ENCODE measurements at places on chromosomes 7 and 10. TPM values are rescaled to one million over a fixed set of nuclear protein-coding genes. Genes with fewer than 3 reads are reported as not detected.
A peak's percentile ranks its signal among the peaks of the same experiment; 100 is the strongest.

DNA sequence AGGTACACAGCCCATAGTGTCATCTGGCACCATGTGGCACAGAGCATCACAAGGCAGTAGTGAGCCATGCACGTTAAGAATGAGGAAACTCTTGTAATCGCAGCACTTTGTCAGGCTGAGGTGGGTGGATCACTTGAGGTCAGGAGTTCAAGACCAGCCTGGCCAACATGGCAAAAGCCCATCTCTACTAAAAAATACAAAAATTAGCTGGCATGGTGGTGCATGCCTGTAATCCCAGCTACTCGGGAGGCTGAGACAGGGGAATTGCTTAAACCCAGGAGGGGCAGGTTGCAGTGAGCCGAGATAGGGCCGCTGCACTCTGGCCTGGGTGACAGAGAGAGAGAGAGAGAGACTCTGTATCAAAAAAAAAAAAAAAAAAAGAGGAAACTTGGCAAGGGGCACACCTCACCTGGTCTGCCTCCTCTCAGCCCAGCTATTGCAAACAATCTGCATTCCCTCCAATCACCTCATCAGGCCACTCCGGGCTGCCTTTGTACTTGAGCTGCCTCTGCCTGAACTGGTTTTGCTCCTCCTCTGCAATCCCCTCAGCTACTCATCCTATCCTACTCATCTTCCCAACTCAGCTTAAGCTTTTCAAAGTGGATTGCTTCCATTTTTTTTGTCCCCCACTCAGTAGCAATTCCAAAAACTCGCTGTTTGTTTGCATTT is 46.0 kb upstream of the OPTN start:
- no peaks in the 10 kb centered on the region for H3K4me1 ChIP-seq
- H3K27ac ChIP-seq, result no peak overlapping the region
- H3K27me3 ChIP-seq, result peaks cover 27% of the 10 kb centered on the region
- no peak for DNase-seq

Gene PON3
- not detected for total RNA-seq

GRCh38 chr7:97011536-97012364 is 6.4 kb downstream of the DLX6 start:
- no peak overlapping the region for H3K4me3 ChIP-seq
- peak overlapping the region; percentile 60 for H3K27ac ChIP-seq
- no peak for DNase-seq
- peaks cover 95% of the 10 kb centered on the region for H3K27me3 ChIP-seq

Gene CYP3A7
- not detected for total RNA-seq

Gene LMOD2
- not detected for total RNA-seq

DNA sequence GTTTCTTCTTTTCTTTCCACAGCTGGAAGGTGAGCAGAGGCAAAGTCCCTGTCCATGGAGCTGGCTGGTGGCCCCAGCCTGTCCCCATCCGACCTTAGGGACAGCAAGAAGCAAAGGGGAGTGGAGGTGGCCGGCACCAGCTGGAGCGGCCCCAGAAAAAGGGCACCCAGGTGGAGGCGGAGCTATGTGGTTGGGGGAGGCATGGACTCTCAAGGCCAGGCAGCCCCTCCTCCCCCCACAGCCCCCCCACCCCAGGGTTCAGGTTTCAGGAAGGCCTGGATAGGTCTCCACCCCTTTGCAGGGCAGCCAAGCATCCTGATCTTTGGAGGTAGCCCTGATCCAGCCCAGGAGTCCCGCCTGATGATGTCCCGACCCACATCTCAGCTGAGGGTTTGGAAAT is at the start of gene SSC4D:
Gene SSC4D (minus strand): TSS at position 161 of the 400 bp plus-strand sequence. CDS start 5,258 bp downstream, outside the sequence.
- H3K27ac ChIP-seq, result no peak within 1 kb of the TSS
- H3K27me3 ChIP-seq, result no peaks in the 10 kb centered on the region
- H3K4me1 ChIP-seq, result peaks cover 4% of the 10 kb centered on the region
- no peaks in the 10 kb centered on the region for H3K36me3 ChIP-seq

DNA sequence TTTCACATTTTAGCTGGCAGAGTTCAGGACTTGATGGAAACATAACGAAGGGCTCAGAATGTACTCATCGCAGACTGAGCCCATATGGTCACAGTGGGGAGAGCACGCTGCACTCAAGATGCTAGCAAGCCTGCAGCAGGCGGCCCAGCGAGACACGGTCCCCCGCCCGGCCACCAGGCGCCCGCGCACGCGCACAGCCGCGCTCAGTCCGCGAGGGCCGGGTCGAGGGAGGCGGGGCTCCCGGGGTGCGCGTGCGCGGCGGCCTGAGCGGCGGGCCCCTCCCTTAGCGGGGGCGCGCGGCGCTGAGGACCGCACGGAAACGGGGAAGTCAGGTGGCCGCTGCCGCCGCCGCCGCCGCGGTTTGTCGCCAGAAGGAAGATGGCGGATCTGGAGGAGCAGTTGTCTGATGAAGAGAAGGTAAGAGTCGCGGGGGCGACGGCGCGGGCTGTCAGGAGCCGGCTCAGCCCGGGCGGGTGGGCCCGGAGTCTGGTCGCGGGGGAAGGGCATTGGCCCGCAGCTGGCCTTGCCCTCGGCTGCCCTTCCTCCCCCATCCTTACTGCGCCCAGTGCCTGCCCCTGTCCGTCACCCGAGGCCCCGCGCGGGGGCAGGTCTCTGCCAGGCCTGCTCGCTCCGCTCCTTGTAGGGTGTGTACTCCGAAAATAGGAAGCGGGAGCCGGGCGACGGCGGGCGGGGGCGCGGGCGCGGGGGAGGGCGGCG is at the start of gene CAPZA2:
Gene CAPZA2 (plus strand): TSS at position 354 of the 717 bp plus-strand sequence. CDS start 25 bp downstream, at position 379.
- peak; percentile 98 for DNase-seq
- peaks cover 6% of the 10 kb centered on the region for H3K36me3 ChIP-seq
- H3K27me3 ChIP-seq, result peaks cover 4% of the 10 kb centered on the region
- peaks cover 41% of the 10 kb centered on the region for H3K4me1 ChIP-seq
- H3K27ac ChIP-seq, result peak within 1 kb of the TSS; percentile 100

Gene PNLIPRP3
- not detected for total RNA-seq

- no peak overlapping the region for H3K4me3 ChIP-seq
- no peak overlapping the region for H3K27ac ChIP-seq
- no peaks in the 10 kb centered on the region for H3K36me3 ChIP-seq
- H3K4me1 ChIP-seq, result peaks cover 38% of the 10 kb centered on the region
These were observed 3.3 kb upstream of the CDCA7L start for GRCh38 chr7:21948887-21949540.

- H3K4me1 ChIP-seq, result peaks cover 30% of the 10 kb centered on the region
- H3K27me3 ChIP-seq, result no peaks in the 10 kb centered on the region
- peaks cover 7% of the 10 kb centered on the region for H3K36me3 ChIP-seq
- no peak overlapping the region for H3K27ac ChIP-seq
These were observed 46.3 kb downstream of the MTPN start for GRCh38 chr7:135930565-135931461.

DNA sequence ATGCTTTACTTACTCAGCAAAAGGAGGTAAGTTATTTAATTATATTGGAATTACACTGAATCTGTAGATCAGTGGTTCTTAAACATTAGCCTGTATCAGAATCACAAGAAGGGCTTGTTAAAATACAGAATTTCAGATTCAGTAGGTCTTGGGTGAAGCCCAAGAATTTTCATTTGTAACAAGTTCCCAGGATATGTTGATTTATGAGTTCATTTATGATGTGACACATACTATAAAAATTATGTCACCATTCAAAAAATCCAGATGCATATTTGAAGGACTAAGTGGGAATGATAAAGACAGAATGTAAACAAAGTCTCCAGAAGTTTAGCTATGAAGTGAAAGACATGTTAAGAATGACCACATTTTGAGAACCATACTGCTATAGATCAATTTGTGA is 52.3 kb downstream of the HECTD2 start:
- no peak for DNase-seq
- peaks cover 3% of the 10 kb centered on the region for H3K36me3 ChIP-seq
- no peaks in the 10 kb centered on the region for H3K4me1 ChIP-seq
- H3K27ac ChIP-seq, result no peak overlapping the region

GRCh38 chr7:101860316-101861217 is 43.1 kb downstream of the CUX1 start:
- no peaks in the 10 kb centered on the region for H3K27me3 ChIP-seq
- H3K4me3 ChIP-seq, result no peak overlapping the region
- no peaks in the 10 kb centered on the region for H3K36me3 ChIP-seq
- no peak for DNase-seq

GRCh38 chr10:51937308-51938140 is 238.1 kb upstream of the CSTF2T start:
- no peaks in the 10 kb centered on the region for H3K36me3 ChIP-seq
- no peaks in the 10 kb centered on the region for H3K4me1 ChIP-seq
- no peak overlapping the region for H3K4me3 ChIP-seq
- DNase-seq, result no peak
- H3K27ac ChIP-seq, result no peak overlapping the region

Gene MMP21
- not detected for total RNA-seq

Gene ACSM6
- total RNA-seq, result not detected

DNA sequence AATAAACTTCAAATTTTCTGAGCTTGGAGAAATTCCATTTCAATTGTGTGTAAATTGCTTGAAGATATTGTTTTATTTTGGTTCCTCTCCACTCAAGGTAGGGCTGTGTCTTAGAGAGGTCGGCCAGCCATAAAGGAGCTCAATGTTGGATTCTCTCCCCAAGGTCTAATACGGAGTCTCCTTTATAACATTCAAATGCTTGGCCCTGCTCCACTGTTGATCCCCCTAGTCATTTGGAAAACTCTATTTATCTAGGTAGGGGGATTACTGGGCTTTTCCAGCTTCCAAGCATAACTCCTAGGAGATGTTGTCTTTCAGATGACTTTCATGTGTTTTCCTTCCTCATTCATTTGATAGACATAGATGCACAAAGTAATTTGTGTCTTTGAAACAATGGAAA is 170.9 kb downstream of the LRMDA start:
- H3K4me1 ChIP-seq, result no peaks in the 10 kb centered on the region
- peaks cover 13% of the 10 kb centered on the region for H3K27me3 ChIP-seq
- no peaks in the 10 kb centered on the region for H3K36me3 ChIP-seq
- H3K4me3 ChIP-seq, result no peak overlapping the region
- H3K27ac ChIP-seq, result no peak overlapping the region

DNA sequence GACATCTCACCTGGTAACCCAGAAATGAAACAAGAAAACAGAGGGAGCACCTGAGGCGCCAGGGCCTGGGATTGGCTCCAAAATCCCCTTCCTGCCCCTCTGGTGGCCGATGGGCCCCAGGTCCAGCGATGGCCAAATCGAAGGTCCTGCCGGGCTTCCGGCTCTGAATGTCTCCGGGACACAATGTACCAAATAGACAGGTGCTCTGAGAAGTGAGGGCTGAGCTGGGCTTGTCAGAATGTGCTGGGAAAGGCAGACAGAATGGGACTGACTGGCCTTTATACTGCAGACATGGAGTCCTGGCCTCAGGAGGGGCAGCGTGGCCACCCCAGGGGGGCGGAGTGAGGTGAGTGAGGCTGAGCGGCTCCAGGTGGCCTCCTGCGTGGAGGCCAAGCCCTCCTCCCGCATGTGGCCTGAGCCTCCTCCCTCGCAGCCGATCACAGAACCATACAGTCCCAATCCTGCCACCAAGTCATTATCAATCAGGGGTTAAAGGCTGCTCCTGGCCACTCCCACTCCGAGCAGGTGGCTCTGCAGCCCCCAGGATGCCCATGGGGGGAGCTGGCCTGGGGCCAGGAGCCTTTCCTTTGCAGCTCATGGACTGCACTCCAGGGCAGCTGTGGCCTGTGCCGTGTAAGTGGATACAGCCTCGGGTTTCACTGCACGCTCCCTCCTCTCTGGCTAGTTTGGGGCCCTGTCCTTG is 185.5 kb downstream of the ADARB2 start:
- H3K4me3 ChIP-seq, result no peak overlapping the region
- H3K4me1 ChIP-seq, result no peaks in the 10 kb centered on the region
- H3K27me3 ChIP-seq, result no peaks in the 10 kb centered on the region
- H3K27ac ChIP-seq, result no peak overlapping the region

DNA sequence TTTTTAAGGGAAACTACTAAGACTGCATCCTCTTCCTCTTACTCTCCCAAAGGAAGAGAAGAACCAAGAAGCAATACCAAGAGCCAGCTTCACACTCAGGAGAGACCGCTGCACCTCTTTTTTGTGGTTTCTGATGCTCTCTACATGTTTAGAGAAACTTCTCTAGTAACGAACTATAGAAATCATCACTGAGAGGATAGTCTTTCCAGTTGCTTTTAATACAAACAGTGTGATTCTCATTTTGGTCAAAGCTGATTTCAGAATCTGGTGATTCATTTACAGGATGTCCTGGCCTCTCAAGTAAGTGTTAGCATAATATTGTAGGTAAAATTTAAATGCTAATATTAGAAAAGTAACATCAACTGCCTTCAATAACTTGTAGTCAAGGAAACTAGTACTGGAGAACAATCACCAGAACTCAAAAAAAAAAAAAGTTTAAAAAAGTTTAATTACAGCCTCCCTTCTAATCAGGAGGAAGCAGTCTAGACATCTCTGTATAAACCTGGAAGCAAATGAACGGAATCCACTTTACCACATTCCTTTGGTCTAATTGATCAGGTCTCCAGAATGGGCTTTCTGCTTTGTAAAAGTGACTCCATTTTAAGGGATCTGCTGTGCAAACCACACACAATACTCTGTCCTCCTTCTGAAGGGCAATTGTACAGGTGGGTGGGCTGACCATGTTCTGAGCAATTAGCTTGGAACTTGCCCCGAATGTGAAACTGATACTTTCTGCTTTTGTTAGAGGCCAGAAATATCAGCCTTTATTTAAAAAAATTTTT is 3.0 kb downstream of the LAMB1 start:
- H3K27ac ChIP-seq, result no peak overlapping the region
- peaks cover 2% of the 10 kb centered on the region for H3K36me3 ChIP-seq
- H3K4me3 ChIP-seq, result no peak overlapping the region
- peaks cover 68% of the 10 kb centered on the region for H3K27me3 ChIP-seq
- no peak for DNase-seq

Gene RNF32
- total RNA-seq, result 3.1 TPM

- H3K36me3 ChIP-seq, result no peaks in the 10 kb centered on the region
- H3K4me1 ChIP-seq, result peaks cover 58% of the 10 kb centered on the region
- peak overlapping the region; percentile 48 for H3K4me3 ChIP-seq
- DNase-seq, result no peak
- H3K27ac ChIP-seq, result peak overlapping the region; percentile 9
These were observed 68.3 kb upstream of the SMNDC1 start for GRCh38 chr10:110373059-110373458.

DNA sequence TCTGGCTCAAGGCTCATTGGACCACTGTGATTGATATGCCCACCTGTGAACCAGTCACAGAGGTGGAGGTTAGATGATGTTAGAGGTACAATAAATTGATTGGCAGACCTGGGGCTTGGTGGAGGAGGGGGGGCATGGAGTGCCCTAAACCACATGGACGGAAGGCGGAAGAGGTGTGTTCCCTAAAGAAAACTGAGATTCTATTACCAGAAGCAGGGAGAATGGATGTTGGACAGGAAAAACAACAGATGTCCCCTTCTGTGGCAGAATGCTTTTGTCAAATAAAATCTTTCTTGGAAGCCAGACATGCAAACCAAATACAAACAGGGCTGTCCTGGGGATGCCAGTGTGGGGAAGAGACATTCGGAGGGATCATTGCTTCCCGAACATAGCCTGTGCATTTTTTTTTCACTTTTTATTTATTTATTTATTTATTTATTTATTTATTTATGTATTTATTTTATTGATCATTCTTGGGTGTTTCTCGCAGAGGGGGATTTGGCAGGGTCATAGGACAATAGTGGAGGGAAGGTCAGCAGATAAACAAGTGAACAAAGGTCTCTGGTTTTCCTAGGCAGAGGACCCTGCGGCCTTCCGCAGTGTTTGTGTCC is 433.9 kb downstream of the RPS24 start:
- H3K27ac ChIP-seq, result no peak overlapping the region
- no peak overlapping the region for H3K4me3 ChIP-seq
- H3K36me3 ChIP-seq, result peaks cover 2% of the 10 kb centered on the region
